T1000 (cell line): ENCODE measurements at places on chromosomes 3 and 15.

DNA sequence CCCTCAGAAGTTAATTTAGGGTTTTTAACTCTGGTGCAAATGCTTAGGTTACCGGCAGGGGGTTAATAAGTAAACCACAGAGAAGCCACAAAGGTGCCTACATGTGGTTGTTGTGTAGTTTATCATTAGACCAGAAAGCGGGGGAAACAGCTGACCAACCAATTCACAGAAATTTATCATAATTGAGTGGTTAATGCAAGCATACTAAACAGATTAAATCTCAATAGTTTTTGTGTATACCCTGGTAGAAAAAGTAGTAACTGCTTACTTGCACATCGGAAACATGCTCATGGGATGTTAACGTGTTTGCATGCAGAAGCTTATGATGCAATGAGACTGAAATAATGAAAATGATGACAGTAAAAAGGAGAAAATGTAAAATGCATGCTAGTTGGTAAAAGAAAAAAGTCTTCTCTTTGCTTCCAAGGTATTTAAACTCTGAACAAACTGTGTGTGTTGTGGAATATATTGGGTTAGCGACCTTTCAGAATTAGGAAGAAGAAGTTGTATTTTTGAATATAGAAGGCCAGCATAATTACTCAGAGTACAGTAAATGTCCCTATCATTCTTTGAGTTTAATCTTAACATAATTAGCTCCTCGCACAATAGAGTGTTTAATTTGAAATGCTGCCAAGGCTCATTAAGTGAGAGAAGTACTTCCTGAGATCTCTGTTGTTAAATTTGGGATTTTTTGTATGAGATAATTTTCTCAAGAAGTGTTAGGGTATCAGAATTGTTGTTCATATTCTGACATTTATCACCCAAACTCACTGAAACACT lies 316.2 kb downstream of the PTPRG start:
- DNase-seq, result no peak

DNA sequence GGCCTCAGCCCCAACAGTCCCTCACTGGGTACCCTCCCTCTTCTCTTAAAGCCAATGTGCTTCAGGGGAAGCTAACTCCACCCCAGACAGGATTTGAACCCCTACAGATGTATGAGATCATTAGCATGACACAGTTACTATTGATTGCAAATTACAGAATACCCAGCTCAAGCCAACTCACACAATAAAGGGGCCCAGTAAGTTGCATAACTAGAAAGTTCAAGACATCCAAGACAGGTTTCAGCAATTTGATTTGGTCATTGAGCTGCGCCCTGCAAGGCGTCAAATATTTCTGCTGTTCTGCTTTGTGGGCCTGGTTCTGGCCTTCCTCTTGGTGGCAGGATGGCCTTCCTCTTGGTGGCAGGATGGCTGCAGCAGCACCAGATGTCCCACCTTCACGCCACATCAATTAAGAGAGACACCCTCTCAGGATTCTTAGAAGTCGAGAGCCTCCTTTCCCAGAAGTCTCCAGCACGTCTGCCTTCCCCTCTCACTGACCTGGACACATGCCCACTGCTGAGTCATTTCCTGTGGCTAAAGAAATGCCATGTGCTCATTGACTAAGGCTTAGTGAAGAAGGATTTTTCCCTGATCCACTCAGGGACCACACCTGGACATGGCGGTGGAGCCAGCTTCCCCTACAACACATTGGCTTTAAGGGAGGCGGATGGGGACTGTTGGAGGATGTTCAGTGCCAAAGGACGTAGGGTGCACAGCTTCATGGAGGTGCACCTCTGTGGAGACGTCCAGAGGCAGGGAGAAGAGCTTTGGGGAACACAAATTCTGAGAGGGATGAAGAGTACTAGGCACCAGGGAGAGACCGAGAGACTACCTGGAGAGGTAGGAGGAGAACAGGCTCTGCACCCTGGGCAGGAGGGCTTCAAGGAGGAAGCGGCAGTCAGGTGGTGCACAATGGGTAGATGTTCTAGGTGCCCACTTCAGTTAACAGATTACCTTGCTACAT lies 49.1 kb downstream of the DNASE1L3 start:
- DNase-seq, result peak; percentile 75

GRCh38 chr3:4411236-4411635 lies 55.8 kb downstream of the SUMF1 start:
- no peak for DNase-seq

DNA sequence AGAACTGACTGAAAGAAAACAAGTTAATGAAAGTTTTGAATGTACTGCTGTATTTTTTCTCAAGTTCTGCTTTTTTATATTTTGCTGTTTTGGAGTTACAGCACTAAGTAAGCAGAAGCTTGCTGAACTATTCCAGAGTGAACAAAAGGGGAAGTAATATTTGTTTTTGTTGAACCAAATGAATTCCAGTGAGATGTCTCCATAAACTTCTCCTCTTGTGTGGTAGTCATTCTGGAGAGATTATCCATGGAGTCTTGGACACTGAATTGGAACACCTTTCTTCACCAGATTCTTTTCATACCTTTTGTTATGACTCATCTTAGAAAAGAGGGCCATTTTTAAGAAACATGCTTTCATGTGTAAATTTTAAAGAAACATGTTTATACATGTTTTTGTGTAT lies 8.8 kb downstream of the ANKUB1 start:
- DNase-seq, result no peak

DNA sequence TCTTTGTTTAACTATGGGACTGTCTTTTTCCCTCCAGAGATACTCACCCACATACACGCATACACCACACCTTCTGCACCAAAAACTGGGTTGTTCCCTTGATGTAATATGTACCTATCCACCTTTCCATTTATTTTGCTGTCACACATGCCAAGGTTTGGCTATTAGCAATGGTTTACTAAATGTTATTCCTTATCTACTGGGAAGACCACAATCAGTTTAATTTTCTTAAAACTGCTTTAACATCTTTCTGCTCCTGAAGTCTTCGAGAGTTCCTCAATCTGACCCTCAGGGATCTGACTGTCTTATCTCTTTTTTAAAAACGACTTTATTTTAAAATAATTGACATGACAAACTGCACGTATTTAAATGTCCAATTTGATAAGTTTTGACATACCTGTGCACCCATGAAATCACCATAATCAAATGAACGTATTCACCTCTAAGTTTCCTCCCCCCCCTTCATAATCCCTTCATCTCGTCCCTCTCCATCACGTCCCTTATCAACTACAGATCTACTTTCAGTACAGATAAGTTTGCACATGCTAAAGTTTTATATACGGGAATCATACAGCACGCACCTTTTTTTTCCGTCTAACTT lies 805 bp upstream of the TRPM7 start:
- no peak for DNase-seq

DNA sequence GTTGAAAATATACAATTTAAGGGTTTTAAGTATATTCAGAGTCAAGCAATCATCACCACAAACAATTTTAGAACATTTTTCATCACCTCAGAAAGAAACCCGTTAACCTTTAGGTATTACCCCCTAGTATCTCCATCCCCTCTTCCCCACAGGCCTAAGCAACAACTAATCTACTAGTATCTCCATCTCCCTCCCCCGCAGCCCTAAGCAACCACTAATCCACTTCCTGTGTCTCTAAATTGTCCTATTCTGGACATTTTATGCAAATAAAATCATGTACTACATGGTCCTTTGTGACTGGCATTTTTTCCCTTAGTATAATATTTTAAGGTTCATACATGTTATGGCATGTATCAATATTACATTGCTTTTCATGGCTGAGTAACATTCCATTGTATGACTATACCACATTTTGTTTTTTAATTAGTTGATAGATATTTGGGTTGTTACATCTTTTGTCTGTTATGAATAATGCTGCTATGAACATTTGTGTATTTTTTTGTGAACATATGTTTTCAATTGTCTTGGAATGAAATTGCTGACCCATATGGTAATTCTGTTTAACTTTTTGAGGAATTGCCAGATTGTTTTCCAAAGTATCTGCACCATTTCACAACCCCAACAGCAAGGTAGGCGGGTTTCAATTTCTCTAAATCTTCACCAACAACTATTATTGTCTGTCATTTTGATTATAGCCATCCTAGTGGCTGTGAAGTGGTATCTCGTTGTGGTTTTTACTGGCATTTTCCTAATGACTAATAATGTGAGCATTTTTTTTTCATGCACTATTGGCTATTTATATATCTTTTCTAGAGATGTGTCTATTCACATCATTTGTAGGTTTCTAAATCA lies 215.6 kb upstream of the CD96 start:
- DNase-seq, result no peak

DNA sequence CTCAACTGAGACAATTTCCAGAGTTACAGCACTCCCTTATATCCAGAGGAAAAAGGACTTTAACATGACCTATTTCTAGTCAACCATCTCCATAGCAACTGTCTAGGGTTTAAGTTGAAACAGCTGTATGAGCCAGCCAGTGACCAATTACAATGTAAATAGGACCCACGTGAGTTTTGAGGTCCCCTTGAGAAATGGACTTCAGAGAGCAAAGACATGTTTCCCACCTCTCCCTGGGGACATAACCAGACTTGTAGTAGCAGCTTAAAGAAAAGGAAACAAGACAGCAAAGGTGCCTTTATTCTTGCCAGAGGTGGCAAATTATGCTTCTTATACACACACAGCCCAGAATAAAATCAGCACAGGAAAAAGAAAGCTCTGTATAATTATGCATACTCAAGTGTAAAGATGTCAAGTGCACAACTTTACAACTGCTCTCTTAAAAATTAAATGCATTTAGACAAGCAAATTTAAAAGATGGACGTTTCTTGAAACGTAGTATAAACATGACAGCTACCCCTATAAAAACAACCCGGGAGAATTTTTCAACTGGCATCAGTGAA lies 40.2 kb downstream of the SUMF1 start:
- peak; percentile 75 for DNase-seq

- no peak for DNase-seq
Measured at GRCh38 chr15:50224606-50225005, 40.9 kb downstream of the HDC start.

DNA sequence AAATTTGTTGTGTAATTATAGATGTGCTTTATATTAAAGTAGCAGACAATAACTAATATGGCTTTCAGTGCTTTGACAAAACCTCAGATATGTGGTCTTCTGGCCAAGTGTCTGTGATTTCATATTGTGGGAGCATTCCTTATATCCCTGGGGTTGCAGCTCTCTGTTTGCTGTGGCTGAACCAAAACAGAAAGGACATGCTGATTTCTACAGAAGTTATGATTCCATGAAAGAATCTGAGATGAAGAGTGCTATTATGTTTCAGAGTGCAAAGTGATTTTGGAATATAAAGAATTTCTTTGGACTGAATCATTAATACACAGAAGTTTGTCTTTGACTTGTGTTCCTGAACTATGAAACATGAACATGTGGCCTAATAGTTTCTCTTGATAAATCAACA lies 36.5 kb downstream of the CDV3 start:
- no peak for DNase-seq

- DNase-seq, result no peak
Measured at GRCh38 chr3:71250026-71250425, 333.5 kb downstream of the FOXP1 start.

DNA sequence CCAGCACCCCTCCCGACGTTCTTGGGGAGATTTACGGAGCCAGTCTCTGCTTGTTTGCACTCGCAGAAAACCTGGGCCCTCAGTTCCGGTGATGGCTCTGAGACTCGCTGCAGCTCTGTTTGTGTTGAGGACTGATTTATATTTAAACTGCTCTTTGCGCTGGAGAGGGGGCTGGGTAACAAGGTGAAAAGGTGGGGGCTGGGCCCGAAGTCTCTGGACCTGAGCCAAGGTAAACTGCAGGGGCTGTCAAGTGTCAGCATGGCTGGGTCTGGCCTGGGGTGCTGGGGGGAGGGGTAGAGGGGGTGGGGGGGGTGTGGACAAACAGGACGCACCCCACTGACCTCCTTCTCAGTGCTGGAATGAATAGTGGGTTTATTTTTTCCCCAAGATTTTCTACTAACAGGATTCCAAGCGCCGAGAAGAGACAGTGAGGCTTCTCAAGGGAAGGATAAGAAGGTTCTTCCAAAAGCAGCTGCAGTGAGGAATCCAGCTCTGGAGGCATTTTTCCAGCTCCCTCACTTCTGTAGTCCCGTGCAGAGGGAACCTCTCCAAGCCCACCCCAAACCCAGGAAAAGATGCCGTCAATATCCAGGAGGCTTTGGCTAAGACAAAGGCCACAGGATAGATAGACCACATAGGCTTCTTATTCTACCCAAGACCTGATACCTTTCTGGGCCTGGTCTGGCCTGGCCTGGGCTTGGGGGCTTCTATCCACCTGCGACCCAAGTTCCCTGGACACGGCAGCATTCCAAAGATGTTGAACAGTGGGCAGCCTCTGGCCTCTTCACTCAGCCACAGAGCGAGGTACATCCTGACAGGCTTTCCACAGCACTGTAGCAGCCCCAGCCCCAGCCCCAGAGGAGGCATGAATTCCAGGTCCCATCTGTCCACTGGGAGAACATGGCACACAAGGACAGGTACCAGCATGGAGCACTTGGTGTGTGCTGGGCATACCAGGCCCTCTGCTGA lies 938 bp upstream of the SLCO2A1 start:
- no peak for DNase-seq

- no peak for DNase-seq
Measured at GRCh38 chr3:32297366-32297765, 58.9 kb downstream of the CMTM8 start.

DNA sequence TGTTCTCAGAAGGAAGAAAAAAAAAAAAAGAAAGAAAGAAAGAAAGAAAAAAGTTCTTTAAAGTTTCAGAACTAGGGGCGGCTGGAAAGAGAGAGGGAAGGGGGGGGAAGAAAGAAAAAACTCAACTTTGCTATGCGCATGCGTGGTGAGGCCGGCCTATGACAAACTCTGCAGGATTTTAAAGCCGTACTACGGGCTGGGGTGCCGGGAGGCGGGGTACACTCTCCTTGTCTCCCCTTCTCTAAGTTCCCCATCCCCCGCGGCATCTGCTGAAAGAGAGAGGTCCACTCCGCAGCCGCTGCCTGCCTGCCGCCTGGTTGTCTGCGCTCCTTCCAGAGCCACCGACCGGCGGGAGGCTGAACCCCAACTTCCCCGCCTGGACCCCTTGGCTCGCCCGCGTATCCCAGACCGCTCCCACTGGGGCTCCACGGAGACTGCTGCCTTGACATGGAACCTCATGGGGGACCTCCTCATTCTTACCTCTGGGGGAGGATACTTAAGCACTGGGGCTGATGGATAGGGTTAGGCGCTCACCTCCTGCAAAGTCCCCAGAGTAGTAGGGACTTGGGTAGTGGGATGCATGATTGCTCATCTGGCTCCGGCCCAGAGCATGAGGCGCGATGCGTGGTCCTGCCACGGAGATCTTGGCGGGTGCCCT lies 1.4 kb upstream of the WNT5A start:
- peak; percentile 61 for DNase-seq
